ENCODE measurements at places on chromosomes 13 and 19.

- DNase-seq: no peak
These were observed 927.9 kb downstream of the UQCRFS1 start for GRCh38 chr19:28285078-28285477.

DNA sequence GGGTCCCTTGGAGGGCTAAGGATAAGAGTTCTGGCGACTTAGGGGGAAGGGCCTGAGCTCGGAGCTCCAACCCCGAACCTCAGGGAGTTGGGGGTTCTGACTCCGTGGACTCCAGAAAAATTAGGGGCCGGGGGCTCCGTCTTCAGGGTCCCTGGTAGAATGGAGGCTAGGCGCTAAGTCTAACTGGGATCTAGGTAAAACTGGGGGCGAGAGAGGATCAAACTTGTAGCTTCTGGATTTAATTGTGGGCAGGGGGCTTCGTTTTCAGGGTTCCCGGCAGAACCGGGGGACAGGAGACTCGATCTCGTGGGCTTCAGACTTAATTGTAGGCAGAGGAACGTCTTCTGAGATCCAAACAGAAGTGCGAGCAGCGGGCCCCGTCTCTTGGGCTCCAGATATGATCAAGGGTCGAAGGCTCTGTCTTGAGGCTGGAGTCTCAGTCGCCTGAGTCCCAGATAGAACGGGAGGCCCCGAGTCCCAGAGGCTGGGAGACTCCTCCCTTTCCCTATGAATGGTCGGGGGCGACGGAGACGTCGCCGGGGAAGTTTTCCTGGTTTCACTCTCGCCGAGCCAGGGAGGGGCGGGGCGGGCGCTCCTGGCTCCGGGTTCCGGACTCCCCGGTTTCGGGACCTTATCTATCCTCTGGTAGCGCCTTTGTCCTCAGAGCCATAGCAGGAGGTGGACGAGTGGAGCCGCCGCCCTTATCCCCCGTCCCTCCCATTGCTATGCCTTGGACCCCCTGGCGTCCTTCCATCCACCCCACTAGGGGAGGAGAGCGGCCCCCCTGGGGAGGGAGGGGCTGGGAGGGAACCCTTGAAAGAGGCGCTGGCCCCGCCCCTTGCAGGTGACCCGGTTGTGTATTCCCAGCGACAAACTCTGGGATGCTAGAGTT lies 1.3 kb downstream of the NECTIN2 start:
- peak; percentile 42 for DNase-seq

GRCh38 chr13:47639738-47640447 lies 361.2 kb downstream of the SUCLA2 start:
- DNase-seq: no peak

DNA sequence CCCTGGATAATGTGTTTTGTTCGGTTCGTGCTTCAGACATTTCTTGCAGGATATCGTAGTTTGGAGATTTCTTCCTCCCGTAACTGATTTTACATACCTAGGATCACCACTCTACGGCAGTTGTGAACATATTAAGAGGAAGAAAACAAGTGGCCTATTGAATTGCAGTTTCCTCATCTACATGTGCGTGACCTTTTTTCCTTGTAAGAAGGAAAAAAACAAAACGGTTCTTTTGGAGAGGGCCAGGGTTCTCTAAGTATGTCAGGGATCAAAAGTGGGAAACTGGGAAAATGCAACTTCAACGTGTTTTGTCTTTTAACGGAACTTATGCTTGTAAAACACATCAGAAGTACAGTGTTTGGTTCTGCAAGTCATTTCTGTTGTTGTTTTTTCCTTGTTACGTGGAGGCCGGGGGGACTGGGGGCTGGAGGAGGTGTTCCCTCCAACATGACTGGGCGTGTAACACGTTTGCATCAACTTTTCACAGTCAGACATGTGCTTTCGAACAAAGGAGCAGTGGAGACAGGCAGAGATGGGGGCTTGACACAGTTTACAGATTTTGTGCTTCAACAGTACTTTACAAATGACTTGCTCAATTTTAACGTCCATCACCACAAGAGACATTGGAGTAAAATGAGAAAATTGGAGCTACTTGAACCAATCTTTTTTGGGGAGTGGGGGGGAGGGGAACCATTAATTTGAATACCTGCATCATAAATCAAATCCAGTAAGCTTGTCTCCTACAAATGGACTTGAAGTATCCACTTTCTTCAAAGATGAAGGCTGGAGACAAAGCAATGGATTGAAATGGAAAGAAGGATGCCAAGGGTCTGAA lies 3.8 kb downstream of the ZC3H4 start:
- no peak for DNase-seq

DNA sequence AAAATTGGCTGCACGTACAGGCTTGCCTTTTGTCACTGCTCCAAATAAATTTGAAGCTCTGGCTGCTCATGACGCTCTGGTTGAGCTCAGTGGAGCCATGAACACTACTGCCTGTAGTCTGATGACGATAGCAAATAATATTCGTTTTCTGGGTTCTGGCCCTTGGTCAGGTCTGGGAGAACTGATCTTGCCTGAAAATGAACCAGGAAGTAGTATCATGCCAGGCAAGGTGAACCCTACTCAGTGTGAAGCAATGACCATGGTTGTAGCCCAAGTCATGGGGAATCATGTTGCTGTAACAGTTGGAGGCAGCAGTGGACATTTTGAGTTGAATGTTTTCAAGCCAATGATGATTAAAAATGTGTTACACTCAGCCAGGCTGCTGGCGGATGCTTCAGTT lies 16.1 kb upstream of the AKAP11 start:
- DNase-seq: no peak

DNA sequence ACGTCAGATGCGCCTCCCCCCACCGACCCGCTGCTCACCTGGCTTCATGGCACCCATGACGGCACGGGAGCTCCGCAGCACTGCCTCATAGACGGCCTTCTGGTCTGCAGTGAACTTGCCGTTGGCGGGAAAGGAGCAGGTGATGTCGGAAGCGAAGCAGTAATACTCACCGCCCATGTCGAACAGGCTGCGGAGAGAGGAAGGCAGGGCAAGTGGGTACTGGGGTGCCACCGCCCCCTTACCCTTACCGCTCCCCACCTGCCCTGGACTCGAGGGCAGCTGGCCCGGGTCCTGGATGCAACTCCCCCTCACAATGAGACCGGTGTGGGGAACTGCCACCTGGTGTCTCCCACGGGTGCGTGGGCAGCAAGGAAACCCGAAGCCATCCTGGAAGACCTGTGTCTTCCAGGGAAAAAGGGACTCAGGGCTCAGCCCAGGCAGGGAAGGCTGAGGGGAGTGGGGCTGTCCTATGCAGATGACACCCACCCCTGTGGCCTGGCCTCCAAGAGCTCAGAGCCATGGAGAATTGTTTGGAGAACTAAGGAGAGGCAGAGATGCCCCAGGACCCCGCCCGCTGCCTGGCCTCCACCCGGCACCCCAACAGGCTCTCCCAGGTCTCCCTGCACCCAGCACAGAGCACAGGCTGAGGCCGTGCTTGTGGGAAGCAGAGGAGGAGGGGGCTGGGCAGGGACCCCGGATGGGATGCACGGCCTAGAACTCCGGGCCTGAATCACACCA lies 28.3 kb downstream of the CEBPG start:
- no peak for DNase-seq

- DNase-seq: no peak
These were observed 1.1 kb downstream of the ZNF444 start for GRCh38 chr19:56142087-56142787.

- DNase-seq: no peak
These were observed 6.0 kb downstream of the PROZ start for GRCh38 chr13:113164492-113164891.

Measured in NCI-H345 (cell line).